Esophagus squamous epithelium (tissue), 5 donors: ENCODE measurements at places on chromosomes 12 and 14.

DNA sequence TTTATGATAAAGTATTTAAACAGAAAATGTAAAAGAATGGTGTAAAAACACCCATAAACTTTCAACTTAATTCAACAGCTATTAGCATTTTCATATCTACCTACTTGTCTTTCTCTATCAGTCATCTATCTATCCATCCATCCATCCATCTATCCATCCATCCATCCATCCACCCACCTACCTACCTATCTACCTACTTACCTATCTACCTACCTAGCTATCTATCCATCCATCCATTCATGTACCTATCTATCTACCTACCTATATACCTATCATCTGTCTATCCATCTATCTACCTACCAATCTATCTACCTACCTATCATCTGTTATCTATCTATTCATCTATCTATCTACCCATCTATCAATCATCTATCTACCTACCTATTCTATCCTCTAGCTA, 8.5 kb downstream of the NOS1 start:
- no peak for DNase-seq

- no peak for DNase-seq
Measured at GRCh38 chr12:132364348-132364902, 35.0 kb upstream of the GALNT9 start.

- no peak for DNase-seq
Measured at GRCh38 chr12:9387450-9387849, 179.3 kb upstream of the PZP start.

DNA sequence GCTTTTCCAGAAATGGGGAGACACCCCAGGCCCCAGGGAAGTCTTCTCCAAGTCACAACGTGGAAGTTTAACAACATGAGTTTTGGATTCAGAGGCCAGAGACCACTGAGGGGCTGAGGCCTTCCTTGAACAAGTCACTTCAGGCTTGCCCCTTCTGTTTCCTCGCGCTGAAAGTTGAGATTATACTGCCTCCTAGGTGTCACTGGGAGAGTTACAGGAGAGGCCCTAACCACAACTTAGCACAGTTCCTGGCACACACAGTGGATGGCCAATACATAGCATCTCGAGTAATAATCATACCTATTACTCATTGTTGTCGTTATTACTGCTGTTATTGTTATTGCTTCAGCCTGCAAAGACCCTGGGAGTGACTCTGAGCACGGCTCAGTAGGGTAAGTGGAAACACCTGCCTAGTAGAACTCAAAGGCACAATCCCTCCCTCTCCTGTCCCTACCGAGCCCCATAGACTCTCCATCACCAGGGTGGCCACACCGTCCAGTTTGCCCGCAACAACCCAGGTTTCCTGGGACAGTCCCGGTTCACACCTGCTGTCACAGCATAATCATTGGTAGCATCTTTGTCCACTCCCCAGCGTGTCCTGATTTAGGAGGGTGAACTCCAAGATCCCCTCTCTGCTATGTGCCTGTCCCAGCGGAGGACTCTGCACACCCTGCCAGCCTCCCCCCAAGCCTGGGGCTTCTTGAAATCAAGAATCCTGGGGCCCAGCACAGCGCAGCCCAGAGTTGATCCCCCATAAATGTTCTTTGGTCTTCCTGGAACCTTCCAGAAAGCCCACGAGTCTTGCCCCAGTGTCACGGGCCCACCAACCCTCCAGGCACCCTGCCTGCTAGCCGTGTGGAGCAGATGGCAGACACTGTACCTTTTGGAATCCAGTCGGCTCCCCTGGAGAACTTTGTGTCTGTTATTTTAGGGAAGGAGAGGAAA, 85.0 kb downstream of the SYNE3 start:
- no peak for DNase-seq

DNA sequence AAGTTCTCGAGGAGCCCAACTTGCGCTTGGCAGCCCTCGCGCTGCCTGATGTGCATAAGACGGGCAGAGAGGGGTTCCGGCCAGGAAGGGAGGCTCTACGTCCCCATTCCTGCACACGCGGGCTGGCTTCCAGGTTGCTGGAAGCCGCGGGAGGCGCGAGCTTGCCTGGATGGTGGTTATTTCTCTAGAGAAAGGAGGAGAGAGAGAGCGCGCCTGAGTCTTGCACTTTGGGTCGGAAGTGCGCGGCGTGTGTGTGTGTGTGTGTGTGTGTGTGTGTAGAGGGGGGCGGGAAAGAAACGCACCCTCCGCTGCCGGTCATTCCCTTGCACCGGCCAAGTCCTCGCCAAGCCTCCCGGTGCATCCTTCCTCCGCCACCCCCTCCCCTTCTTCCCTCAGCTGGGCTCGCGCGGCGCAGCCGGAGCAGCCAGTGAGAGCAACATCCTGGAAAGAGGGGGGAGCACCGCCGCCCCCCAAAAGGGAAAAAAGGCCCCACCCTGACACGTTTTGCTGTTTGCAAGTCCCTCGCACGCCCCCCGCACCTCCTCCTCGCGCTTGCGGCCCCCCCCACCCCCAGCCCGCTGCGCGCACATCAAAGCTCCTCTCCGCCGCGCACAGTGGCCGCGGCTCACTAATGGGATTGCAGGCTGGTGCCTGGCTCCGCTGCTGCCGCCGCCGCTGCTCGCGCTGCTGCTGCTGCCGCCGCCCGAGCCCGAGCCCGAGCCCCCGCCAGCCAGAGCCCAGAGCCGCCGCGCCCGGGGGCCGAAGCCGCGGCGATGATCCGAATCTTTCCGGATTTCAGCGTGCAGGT, 4.4 kb upstream of the NPAS3 start:
- no peak for DNase-seq

- no peak for DNase-seq
Measured at GRCh38 chr14:51006781-51007211, 62.5 kb upstream of the PYGL start.

GRCh38 chr12:119115296-119115905, 63.3 kb upstream of the HSPB8 start:
- no peak for DNase-seq

DNA sequence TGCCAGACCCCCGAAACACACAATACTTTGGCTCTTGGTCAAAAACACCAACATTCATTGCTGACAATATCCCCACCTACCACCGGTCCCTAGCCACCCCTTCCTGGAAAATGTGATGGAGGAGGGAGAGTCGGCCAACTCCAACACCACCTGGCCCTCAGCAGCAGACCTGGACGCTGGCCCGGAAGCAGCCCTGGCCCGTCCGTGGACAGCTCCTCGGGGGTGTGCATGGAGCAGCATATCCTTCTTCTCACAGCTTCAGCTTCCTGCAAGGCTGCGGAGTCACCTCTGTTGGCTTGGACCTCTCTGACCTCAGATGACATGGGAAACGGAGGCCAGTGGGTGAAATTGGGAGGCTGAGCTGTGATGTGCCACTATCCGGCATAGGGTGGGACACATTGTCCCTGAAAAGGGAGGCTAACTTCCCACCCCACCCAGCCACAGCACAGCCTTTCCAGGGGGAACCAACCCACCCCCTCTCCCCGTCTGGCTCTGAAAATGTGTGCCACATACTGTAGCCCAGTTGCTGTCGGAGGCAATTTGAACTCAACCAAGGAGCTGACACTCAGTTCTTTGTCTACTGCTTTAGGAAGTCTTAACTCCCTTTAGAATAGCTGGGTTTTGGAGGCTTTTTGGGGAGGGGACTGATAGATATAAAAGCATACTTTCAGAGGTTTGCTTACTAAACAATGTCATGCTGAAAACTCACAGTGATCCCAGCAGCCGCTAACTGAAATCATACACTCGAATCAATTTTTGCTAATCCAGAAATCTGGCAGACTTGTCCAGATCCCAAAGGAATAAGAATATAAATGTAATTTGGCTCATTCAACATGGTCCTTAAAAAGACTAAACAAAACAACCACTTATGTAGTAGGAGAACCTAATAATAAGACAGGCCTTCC, 43.1 kb upstream of the LTA4H start:
- DNase-seq = no peak

DNA sequence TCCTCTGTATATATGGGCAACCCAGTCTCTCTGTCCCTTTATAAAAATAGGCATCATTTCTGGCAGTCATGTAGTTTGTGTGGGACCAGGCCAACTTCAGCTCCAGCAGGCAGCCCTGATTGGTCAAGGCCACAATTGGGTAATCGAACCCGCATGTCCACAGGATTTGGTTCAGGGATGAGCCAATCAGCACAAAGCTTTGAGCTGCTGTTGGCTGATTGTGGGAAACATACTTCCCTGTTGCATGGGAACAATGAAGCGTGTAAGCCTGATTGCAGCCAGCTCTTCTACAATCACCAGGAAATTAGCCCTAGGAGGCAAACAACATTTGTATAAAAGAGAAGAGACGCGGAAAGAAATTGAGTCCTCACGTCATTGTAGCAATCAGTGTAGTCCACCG, 328.6 kb downstream of the PCNX1 start:
- DNase-seq = no peak

- DNase-seq = no peak
Measured at GRCh38 chr14:58171090-58171489, 19.1 kb upstream of the ARMH4 start.

DNA sequence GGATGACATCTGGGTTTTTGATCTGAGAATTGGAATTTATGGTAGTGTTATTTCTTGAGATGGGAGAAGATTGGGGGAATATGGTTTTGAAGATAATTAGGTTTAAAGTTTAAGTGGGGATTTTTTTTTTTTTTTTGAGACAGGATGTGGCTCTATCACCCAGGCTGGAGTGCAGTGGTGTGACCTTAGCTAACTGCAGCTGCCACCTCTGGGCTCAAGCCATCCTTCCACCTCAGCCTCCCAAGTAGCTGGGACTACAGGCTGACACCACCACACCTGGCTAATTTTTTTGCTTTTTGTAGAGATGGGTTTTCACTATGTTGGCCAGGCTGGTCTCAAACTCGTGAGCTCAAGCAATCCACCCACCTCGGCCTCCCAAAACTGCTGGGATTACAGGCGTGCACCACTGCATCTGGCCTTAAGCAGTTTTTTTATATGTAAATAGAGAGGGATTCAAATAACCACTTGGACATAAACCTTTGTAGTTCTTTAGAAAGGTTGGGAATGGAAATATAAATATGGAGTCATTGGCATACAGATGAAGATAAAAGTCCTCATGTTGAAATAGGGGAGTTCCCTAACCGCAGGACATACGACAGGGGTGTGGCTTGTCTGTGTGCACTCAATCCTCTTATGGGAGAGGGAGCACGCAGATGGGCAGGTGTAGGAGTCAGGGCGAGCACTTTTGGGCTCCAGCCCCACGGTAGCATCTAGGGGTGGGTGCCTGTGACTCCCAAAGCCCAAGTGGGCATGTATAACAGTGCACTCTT, 4.7 kb downstream of the LIN52 start:
- DNase-seq = no peak

- DNase-seq = no peak
Measured at GRCh38 chr14:23021434-23021833, 11.5 kb upstream of the C14orf93 start.

- no peak for DNase-seq
Measured at GRCh38 chr12:107335802-107336570, 242.6 kb upstream of the CRY1 start.

GRCh38 chr12:84910549-84911241, 1.9 kb downstream of the SLC6A15 start:
- DNase-seq = no peak

GRCh38 chr14:97224016-97224415, 426.8 kb downstream of the VRK1 start:
- DNase-seq = no peak

GRCh38 chr14:73795974-73796373, 55.7 kb upstream of the PTGR2 start:
- no peak for DNase-seq

DNA sequence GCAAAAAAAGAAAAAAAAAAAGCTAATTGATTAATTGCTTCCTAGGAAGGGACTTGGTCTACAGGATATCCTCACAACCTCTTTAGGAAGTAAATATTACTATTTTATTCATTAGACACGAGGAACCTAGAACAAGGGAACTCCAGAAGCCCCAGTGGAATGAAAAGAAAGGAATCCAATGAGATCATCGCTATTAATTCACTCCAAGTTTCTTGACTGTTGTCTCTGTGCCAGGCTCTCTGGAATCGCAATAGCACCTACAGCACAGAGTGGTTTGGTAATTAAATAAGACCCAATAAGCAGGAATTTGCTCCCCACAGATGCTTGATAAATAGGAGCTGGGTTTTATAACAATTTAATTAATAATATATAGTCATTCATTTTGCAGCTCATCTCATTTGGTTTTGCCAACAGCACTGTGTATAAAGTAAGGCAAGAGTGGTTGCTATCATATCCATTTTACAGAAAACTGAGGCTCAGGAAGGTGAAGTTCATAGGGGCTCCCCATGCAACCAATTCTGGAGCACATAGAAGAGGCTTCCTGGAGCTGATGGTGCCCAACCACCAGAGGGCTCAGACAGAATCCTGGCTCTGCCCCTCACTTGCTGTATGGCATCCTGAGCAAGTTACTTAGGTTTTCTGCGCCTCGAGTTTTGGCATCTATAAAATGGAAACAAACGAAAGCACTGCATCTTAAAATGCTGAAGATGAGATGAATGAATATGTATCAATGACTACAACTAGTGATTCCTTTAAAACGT, 420.2 kb downstream of the MED13L start:
- DNase-seq = no peak

DNA sequence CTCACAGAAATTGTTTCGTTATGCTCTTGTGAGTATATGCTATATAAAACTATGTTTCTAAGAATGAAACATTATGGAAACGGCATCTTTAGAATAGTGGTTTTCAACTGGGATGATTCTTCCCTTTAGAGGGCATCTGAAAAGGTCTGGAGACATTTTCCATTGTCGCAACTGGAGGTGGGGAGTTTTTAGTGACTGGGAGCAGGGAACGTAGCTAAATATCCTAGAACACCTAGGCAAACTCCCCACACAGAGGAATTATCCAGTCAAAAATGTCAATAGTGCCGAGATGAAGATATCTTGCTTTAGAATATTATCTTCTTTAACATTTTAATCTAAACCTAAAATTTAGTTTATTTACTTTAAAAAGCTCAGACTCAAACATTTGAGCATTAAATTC, 486.1 kb upstream of the FOXG1 start:
- DNase-seq = no peak

- DNase-seq = no peak
Measured at GRCh38 chr12:26701604-26702215, 131.3 kb downstream of the ITPR2 start.

DNA sequence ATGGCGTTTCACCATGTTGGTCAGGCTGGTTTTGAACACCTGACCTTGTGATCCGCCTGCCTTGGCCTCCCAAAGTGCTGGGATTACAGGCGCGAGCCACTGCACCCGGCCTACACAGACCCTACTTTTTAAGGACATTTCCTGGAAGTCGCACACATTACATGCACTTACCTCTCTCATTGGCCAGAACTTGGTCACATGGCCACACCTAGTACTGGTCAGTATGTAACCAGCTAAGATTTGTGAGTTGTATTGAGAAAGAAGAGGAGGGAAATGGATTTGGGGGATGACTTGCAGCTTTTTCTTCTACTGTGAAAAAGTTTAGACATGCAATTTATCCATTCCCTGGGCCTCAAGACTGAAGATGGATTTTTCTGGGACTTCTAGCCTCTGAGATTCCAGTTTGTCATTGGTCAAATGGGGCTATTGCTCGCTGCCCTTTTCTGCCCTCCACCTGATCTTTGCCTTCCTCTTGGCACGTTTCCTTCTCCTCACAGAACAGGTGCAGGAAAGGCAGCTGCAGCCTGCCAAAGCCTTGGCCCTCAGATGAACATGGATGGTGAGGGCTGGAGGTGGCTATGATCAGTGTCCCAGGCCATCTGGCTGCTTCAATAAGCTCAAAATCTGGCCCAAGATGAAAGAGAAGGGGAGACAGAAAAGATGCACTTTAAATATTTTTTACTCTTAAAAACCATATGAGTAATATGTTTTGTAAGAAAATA, 7.1 kb upstream of the ZDHHC22 start:
- no peak for DNase-seq

- DNase-seq = no peak
Measured at GRCh38 chr12:107134558-107134957, 41.2 kb upstream of the CRY1 start.

GRCh38 chr12:51520576-51521325, 70.3 kb upstream of the SCN8A start:
- DNase-seq = no peak
